Globus pallidus (tissue), 1 donor: ENCODE measurements at places on chromosomes 7 and 10.

DNA sequence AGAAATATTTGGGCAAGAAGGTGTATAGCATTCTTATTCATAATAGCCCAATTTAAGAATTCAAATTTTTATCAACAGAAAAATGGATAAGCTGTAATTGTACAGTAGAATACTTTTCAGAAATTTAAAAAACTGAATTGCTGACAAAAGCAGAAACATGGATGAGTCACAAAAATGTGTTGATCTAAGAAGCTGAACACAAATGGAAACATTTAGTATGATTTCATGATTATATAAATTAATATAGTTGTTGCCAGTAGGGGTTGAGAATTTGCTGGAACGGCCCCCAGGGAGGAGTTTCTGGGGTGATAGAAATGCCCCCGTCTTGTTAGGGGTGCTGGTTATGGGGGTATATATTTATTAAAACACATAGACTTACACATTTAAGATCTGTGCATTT, 179.1 kb downstream of the KLF6 start:
- no peak for DNase-seq

DNA sequence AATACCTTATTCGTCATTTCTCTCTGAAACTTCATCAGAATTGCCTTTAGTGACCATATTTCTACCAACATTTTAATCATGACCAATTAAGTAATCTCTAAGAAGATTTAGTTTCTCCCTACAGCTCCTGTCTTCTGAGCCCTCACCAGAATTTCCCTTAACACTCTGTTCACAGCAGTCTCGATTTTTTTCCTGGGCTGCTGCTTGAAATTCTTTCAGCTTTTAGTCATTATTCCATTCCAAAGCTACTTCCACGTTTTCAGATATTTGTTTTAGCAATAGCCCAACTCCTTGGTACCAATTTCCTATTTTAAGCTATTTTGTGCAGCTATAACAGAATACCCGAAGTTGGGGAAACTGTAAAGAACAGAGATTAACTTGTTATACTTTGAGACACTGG, 192.4 kb upstream of the DKK1 start:
- DNase-seq = no peak

- DNase-seq = no peak
Observed at GRCh38 chr7:132972745-132973144, 109.1 kb downstream of the CHCHD3 start.

GRCh38 chr7:155523168-155523675, 23.1 kb downstream of the CNPY1 start:
- no peak for DNase-seq

GRCh38 chr10:109773288-109774120, 149.8 kb downstream of the XPNPEP1 start:
- DNase-seq = no peak

DNA sequence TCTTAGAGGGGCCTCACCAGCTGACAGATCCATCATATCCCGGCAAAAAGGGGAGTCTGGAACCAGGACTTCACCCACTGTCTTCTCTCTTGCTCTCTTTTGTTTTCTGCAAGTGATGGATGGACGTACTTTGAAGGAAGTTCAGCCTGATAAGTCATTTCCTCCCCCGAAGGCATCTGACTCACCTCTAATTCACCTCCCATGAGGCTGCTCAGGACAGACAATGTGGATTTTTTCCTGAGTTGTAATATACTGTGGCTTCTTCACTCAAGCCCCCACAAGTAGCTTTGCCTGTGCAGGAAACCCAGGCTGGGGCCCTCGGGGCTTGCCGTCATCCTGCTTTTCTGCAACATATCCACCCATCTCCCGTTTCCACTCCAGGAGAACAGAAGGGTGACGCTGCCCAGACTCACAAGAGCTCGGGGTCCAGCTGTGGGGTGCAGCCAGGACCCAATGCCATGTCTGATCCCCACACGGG, 70.4 kb downstream of the ASB13 start:
- DNase-seq = no peak

DNA sequence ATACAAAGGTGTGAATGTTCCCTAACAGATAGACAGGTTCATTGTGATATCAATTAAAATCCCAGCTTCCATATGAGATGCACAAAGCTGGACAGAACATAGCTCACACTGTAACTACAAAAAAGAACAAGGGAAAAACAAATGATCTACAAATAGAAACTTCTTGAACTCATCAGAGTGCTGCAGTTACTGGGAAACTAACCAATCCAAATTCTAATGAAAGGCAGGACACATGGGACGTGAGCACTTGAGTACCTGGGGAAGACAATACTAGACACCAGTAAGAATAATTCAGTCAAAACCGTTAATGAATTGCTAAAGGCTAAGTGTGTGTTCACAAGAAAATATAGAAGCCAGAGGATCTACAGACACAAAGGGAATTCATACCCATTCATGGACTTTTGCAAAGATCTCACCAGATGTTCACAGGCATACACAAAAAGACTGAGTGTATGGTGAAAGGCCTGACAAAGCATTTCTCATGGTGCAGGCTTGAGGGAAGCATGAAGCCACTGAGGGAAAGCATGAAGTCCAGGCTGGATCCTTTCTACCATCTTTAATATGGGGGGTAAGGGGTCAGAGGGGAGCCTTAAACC, 7.8 kb upstream of the GPR22 start:
- DNase-seq = peak; percentile 47

GRCh38 chr10:7887174-7887816, 69.0 kb downstream of the TAF3 start:
- no peak for DNase-seq

DNA sequence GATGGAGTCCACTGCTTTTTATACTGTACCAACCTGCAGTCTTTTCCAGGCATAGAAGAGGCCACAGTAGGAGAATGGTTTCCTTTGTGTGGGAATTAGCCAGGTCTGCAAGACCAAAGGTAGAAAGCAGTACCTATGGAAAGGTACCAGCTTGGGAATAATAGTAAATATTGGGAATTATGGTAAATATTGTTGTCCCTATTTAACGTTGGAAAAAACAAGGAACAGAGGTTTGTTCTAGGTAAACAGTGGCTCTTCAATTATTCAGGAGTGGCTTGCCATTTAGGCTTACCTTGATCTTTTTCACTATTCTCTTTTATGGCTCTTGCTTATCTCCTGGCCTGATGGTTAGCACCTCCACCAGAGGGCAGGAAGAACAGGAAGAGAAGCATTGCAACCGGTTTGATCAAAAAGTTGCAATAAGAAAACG, 43.9 kb upstream of the GSAP start:
- no peak for DNase-seq

- no peak for DNase-seq
Observed at GRCh38 chr10:79264942-79265341, 82.3 kb upstream of the PPIF start.

GRCh38 chr7:121397361-121397760, 1.3 kb upstream of the FAM3C start:
- peak; percentile 10 for DNase-seq

DNA sequence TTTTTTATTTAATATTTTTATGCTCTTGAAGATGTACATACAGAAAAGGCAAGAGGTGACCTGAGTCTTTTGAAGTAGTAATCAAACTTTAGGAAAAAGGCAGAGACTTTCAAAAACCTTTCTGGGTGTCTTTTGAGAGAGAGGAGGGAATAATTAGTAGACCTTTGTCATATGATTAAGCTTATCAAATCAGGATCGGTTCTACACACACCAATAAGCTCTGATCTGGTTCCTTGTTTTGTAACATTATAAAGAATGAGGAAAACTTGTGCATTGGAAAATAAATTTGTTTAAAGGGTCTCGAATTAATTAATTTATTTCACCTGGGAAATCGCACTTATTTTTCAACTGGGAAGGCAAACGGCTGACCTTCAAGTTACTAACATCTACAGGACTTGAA, 11.9 kb downstream of the TWIST1 start:
- no peak for DNase-seq

GRCh38 chr10:126570621-126571602, 99.6 kb downstream of the C10orf90 start:
- DNase-seq = no peak

DNA sequence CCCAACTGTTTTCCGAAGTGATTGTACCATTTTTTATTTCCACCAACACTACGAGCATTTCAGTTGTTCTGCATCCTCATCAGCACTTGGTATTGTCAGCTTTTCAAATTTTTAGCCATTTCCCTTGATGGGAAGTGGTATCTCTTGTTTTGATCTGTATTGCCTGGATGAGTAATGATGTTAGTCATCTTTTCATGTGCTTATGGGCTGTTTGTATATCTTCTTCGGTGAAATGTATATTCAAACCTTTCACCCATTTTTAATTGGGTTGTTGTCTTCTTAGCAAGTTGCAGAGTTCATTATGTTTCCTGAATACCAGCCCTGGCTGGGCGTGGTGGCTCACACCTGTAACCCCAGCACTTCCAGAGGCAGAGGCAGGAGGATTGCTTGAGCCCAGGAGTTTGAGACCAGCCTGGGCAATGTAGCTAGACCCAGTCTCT, 22.1 kb downstream of the CLIP2 start:
- DNase-seq = no peak

GRCh38 chr7:28672397-28672797, 260.1 kb downstream of the CREB5 start:
- no peak for DNase-seq

DNA sequence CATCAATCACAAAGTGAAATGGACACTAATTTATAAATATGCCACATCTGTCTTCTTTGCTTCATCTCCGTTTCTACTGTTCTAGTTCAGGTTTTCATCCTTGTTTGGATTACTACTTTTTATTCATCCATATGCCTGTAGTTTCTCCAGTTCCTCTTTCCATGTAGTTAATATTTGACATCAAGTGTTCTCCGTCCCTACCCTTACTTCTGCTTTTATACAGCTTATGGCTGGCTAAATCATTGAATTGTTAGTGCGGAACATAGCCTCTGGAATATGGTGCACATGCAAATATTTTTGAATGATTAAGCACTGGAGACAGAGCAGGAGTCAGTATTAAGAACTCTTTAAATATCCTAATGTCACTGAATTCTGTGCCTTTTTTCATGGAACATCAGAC, 230.0 kb upstream of the PPP1R3A start:
- peak; percentile 29 for DNase-seq

DNA sequence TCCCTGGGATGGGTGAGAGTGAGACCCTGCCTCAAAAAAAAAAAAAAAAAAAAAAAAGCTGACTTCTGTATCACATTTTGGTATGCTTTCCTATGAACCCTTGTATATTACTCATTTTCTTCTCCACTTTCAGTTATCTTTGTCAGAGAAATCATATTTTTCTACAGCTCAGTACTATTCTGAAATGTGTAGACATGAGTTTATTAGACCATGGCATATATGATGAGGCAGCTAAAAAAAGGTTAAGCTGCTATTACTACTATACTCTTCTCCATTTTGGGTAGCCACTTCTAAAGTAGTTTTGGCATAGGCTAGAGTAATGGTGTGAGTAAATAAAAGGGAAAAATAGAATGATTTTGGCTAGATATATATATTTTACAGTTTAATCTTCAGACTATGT, 53.4 kb downstream of the MLLT10 start:
- no peak for DNase-seq

DNA sequence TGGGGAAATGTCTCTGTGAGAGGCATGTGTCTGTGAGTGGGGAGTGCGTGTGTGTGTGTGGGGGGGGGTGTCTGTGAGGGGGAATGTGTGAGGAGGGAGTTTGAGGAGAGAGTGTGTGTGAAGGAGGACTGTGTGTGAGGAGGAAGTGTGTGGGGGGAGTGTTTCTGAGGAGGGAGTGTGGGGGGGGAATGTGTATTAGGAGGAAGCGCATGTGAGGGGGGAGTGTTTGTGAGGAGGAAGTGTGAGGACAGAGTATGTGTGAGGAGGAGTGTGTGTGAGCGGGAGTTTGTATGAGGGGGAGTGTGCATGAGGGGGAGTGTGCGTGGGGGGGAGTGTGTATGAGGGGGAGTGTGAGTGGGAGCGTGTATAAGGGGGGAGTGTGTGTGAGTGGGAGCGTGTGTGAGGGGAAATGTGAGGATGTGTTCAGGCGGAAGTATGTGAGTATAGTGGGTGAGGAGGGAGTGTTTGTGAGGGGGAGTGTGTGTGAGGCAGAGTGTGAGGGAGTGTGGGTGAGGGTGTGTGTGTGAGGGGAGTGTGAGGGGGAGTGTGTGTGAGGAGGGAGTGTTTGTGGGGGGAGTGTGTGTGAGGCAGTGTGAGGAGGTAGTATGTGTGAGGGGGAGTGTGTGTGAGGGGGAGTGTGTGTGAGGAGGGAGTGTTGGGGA, 21.8 kb upstream of the PTPRN2 start:
- no peak for DNase-seq

GRCh38 chr10:110951381-110951780, 32.0 kb downstream of the SHOC2 start:
- DNase-seq = no peak

DNA sequence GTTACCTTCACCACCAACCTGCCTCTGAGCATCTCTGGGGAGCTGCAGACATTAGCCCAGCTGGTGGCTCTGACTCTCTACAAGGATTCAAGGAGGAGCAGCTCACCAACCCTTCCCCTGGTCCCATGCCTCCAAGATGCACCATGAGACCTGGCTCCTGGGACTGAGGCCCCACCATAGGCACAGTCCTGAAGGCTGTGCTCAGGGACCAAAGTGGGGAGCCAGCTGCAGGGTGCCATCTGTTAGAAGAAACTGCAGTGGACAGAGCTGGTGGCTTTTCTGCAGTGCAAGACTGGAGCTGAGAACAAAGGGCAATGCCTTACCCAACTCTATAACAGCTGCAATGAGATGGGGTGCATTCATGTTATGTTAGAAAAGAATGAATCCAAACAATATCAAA, 581.6 kb downstream of the TCERG1L start:
- DNase-seq = no peak

GRCh38 chr10:78413076-78414055, 379.7 kb downstream of the RPS24 start:
- no peak for DNase-seq

GRCh38 chr10:129329385-129330055, 137.5 kb upstream of the MGMT start:
- no peak for DNase-seq

- DNase-seq = no peak
Observed at GRCh38 chr10:77007834-77008233, 629.8 kb downstream of the KCNMA1 start.

GRCh38 chr10:76080451-76080850, 649.0 kb downstream of the LRMDA start:
- DNase-seq = no peak

DNA sequence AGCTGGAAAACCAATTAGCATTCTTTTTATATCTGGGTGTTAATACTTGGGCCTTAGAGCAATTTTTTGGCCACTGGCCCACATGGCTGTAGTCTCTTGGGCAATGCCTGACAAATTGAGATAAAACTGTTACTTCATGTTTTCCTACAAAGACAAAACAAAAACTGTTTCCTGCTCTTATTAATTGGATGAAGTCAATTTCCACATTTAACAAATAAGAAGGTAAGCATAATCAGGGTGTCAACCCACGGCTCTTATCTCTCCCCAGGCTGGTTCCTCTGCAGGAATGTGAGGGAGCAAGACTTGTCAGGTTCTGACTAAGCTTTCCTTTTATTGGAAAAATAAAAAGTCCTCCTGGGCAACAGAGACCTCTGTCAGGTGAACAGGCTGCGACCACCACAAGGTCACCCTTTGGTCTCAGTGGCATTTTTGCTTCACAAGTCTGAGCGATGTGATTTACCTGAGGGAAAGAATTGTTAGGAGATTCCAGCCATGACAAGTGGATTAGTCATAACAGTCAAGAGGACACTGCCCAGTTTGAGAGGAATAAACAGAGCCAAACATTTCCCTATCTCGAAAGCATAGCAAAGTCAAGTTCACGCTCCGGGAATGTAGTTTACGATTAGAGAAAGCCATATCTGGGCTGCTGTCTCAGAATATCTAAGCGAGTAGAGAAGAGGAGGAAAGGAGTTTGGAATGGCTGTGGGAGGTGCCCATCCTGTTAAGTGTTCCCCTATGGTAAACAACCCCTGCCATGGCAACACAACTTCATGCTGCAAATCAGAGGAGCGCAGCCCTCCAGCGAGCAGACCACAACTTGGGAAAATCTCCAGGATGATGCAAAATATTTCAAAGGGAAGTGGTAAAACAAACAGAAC, 144.4 kb downstream of the TES start:
- DNase-seq = no peak
